ENCODE measurements at places on chromosomes 6 and 20.

DNA sequence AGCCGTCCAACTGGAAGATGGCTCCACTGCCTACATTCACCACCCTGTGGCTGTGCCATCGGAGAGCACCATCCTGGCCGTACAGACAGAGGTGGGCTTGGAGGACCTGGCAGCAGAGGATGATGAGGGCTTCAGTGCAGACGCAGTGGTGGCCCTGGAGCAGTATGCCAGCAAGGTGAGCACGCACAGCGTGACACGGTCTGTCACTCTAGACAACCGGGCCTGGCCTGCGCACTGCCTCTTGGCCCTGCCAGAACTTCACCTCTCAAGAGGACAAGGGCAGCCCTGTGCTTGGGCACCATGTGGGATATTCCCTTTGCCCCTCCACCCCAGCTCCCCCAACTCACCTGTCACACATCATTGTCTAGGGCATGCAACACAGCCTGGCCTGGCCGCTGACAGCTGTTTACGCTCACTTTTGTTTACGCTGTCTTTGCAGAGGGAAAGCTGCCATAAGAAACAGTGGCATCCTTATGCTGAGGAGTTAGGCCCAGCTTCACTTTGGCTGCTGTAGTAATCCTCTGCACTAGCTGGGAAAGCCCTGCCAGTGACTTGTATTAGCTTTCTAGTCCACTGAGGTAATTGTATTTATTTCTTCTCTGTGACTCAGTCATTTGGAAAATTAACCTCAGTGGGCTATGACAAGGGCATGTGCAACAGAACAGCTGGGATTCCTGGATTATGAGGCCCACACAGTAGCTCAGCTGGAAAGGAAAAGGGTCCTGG lies 9.8 kb upstream of the DEF6 start:
- no peak for DNase-seq

- no peak for DNase-seq
Observed at GRCh38 chr6:2157441-2158127, 87.8 kb downstream of the GMDS start.

DNA sequence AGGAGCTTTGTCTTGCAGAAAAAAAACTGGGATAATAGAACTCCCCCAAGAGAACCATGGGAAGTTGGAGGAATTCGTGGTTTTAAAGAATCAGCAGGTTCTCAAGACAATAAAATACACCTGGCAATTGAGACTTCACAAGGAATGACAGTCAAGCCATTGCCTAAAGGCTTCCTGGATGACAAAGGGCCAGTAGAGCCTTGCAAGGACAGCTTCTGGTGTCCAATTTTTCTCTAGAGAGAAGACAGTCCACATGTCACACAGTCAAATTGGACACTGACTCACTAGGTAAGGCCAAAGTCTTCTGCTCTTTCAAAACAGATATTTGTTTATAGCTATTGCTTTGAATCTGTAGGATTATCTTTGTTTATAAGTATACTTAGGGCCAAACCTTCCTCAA lies 80.3 kb upstream of the BMP5 start:
- DNase-seq = peak; percentile 45

- DNase-seq = no peak
Observed at GRCh38 chr20:33725607-33726264, 5.6 kb upstream of the PXMP4 start.

DNA sequence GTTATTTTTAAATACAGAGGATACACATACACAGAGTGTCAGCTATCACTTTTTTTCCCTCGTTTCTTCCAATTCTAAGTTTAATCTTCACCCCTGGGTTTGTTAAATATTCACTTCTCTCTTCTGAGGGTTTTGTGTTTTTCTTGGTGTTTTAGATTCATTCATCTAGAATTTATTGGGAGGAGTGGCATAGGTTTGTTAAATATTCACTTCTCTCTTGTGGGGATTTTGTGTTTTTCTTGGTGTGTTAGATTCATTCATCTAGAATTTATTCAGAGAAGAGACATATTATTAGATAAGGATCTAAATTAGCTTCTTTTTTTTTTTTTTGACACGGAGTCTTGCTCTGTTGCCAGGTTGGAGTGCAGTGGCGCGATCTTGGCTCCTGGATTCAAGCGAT lies 3.9 kb downstream of the GTF2H5 start:
- DNase-seq = no peak

DNA sequence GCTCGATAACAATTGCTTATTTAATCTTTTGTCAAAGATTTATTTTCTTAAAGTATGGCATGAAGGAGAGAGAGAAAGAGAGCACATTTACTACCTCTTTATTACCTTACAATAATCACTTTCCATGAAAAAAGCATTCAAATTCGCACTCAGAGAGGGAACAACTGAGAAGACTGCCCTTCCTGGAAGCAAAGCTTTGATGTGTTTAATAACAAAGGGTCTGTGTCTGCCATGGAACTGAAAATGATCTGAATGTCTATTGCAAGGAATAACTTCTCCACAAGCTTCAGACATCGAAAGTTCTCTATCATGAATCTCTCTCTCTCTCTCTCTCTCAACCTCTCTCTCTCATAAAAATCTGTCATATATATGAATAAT lies 308.9 kb downstream of the HDGFL1 start:
- no peak for DNase-seq

Data from cerebellar cortex (tissue), 1 donor.